ENCODE measurements at places on chromosomes 16 and 17. TPM values are rescaled to one million over a fixed set of nuclear protein-coding genes. Genes with fewer than 3 reads are reported as not detected.
A peak's percentile ranks its signal among the peaks of the same experiment; 100 is the strongest.

DNA sequence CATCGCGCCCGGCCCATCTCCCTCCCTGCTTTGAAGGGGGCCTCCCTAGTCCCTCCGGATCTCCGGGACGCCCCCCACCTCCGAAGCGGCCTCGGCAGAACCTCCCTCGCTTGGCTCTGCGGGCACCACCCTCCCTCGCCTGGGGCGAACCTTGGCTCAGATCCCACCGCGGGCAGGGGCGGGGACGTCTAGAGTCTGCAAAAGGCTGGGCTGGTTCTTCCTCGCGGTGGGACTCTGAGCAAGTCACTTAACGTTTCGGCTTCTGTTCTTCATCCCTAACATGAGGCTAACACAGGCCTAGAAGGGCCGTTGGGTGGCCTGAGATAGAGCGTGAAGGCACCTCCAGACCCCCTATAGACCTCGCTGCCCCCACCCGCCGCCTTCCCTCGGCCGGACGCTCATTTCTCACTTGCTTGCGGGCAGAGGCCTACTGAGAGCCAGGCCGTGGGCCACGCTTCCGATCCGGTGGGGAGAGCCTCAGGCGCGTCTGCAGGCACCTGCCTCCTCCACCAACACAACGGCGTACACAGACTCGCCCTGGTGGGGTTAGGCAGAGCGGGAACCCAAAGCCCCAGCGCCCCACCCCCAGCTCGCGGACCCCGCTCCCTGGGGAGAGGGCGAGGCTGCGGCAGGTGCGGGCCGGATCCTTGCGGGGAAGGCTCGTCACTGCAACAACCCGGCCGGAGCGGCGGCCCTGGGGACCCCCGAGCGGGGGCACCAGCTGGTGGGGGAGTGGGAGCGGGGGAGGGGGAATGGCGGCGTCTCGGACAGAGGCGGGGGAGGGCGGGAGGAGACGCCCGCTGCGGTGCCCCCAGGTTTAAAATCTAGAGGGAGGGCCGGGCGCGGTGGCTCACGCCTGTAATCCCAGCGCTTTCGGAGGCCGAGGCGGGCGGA lies 5.4 kb downstream of the MYO1C start:
- peak overlapping the region; percentile 93 for H3K27ac ChIP-seq
- H3K27me3 ChIP-seq: no peaks in the 10 kb centered on the region
- H3K4me1 ChIP-seq: peaks cover 45% of the 10 kb centered on the region
- DNase-seq: peak; percentile 86

GRCh38 chr17:35907691-35908090 lies 22.9 kb downstream of the RDM1 start:
- H3K4me1 ChIP-seq: no peaks in the 10 kb centered on the region
- no peaks in the 10 kb centered on the region for H3K27me3 ChIP-seq
- DNase-seq: no peak
- no peak overlapping the region for H3K4me3 ChIP-seq
- H3K27ac ChIP-seq: no peak overlapping the region

DNA sequence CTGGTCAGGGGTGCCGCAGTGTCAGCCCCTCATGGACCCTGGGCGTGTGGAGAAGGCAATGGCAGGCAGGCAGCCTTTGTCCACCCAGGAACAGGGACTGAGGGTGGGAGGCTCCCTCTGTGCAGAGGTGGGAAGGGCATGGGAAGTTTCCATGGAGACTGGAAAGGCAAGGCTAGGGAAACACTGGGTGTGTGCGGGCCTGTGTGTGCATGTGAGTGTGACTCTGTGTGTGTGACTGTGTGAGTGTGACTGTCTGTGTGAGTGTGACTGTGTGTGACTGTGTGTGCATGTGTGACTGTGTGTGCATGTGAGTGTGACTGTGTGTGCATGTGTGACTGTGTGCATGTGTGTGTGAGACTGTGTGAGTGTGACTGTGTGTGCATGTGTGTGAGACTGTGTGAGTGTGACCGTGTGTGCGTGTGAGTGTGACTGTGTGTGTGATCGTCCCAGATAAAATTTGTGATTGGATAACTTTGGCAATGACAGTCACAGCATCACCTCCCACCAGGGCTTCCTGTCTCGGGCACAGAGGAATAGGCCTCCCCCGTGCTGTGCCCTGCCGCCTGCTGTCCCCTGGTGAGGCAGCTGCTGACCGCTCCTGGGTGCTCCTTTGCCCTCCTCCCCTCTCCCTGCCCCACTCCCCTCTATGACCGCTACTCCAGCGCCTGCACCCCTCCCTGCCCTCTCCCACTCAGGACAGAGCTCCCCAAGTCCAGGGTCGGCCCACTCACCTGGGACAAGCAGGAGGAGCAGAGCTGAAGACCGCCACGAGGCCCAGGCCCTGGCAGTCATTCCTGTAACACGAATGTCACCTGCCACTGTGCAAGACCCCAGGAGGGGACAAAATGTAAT lies 698 bp downstream of the CD300C start:
- DNase-seq: no peak
- H3K27ac ChIP-seq: no peak overlapping the region
- no peak overlapping the region for H3K4me3 ChIP-seq
- H3K36me3 ChIP-seq: no peaks in the 10 kb centered on the region

- no peak for DNase-seq
- no peaks in the 10 kb centered on the region for H3K27me3 ChIP-seq
- no peaks in the 10 kb centered on the region for H3K36me3 ChIP-seq
- H3K27ac ChIP-seq: no peak overlapping the region
These were observed 1.9 kb upstream of the CORO6 start for GRCh38 chr17:29624586-29624985.

- no peak within 1 kb of the TSS for H3K27ac ChIP-seq
- no peaks in the 10 kb centered on the region for H3K27me3 ChIP-seq
- no peak for DNase-seq
- H3K36me3 ChIP-seq: no peaks in the 10 kb centered on the region
These were observed at the start of gene KRT17 for GRCh38 chr17:41624208-41625101. TSS of gene KRT17 (minus strand) at chr17:41624575. CDS start at chr17:41624509, 66 bp downstream.

GRCh38 chr16:88062341-88063210 lies 111.3 kb downstream of the BANP start:
- no peaks in the 10 kb centered on the region for H3K36me3 ChIP-seq
- peaks cover 4% of the 10 kb centered on the region for H3K4me1 ChIP-seq
- DNase-seq: no peak
- no peak overlapping the region for H3K4me3 ChIP-seq

- DNase-seq: no peak
- H3K4me1 ChIP-seq: no peaks in the 10 kb centered on the region
- H3K4me3 ChIP-seq: no peak overlapping the region
These were observed 17.8 kb downstream of the PROCA1 start for GRCh38 chr17:28693869-28694268.

GRCh38 chr17:71071837-71072236 lies 902.5 kb downstream of the KCNJ2 start:
- no peak overlapping the region for H3K27ac ChIP-seq
- no peak for DNase-seq
- no peaks in the 10 kb centered on the region for H3K36me3 ChIP-seq

- H3K27me3 ChIP-seq: no peaks in the 10 kb centered on the region
- no peaks in the 10 kb centered on the region for H3K4me1 ChIP-seq
- no peak overlapping the region for H3K4me3 ChIP-seq
- no peak for DNase-seq
- H3K27ac ChIP-seq: no peak overlapping the region
These were observed 11.2 kb upstream of the CLEC19A start for GRCh38 chr16:19274165-19274797.

DNA sequence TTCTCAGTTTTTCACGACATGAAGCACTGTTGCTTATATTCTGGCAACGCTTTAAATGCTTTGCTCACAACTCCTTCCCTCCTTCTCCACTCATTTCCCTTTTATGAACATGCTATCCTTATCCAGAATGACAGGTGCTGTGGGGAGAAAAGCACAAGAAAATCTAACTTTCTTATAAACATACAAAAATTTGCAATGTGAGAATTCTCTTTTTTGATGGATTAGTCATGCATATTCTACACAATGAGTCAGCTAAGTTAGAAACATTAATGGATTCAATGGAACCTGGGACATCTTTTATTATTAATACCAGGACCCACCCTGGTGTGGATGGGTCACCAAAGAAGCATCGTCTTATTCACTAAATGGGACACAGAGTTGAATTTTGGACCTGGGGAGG lies 234.6 kb upstream of the CDH5 start:
- no peaks in the 10 kb centered on the region for H3K36me3 ChIP-seq
- H3K27ac ChIP-seq: no peak overlapping the region
- no peaks in the 10 kb centered on the region for H3K27me3 ChIP-seq
- H3K4me1 ChIP-seq: peaks cover 16% of the 10 kb centered on the region
- no peak overlapping the region for H3K4me3 ChIP-seq

- H3K4me3 ChIP-seq: no peak overlapping the region
- no peaks in the 10 kb centered on the region for H3K27me3 ChIP-seq
- H3K27ac ChIP-seq: no peak overlapping the region
- DNase-seq: no peak
- peaks cover 5% of the 10 kb centered on the region for H3K4me1 ChIP-seq
- H3K36me3 ChIP-seq: no peaks in the 10 kb centered on the region
These were observed 78.7 kb upstream of the FAM20A start for GRCh38 chr17:68679882-68680281.

GRCh38 chr16:56067406-56067805 lies 123.9 kb upstream of the GNAO1 start:
- no peaks in the 10 kb centered on the region for H3K27me3 ChIP-seq
- H3K36me3 ChIP-seq: no peaks in the 10 kb centered on the region
- no peaks in the 10 kb centered on the region for H3K4me1 ChIP-seq
- DNase-seq: no peak
- no peak overlapping the region for H3K4me3 ChIP-seq

- H3K27me3 ChIP-seq: no peaks in the 10 kb centered on the region
- H3K27ac ChIP-seq: no peak overlapping the region
- no peaks in the 10 kb centered on the region for H3K36me3 ChIP-seq
- no peak for DNase-seq
- no peak overlapping the region for H3K4me3 ChIP-seq
These were observed 65.9 kb downstream of the METRNL start for GRCh38 chr17:83145358-83145738.

GRCh38 chr17:40846515-40847144 lies 20.4 kb downstream of the KRT12 start:
- H3K36me3 ChIP-seq: no peaks in the 10 kb centered on the region
- H3K4me1 ChIP-seq: peaks cover 5% of the 10 kb centered on the region
- DNase-seq: no peak
- no peaks in the 10 kb centered on the region for H3K27me3 ChIP-seq
- no peak overlapping the region for H3K4me3 ChIP-seq

DNA sequence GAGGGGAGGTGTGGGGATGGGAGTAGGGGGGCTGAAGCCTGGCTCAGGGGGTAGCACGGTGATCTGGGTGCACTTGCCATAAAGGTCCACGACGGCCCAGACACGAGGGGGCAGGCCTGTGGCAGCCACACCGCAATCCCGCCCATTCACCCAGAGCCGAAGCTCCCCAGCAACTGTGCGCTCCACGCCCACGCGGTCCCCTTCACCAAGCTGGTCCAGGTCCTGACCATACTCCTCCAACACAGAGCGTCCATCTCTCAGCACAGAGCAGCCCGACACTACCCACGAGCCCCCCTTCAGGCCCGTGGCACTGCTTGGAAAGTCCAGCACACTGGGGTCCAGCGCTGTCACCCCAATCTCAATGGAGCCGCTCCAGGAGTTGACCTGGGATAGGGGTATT lies 1.6 kb downstream of the NEURL4 start:
- H3K4me1 ChIP-seq: peaks cover 14% of the 10 kb centered on the region
- H3K27me3 ChIP-seq: no peaks in the 10 kb centered on the region
- H3K36me3 ChIP-seq: no peaks in the 10 kb centered on the region
- no peak overlapping the region for H3K4me3 ChIP-seq
- no peak for DNase-seq

LAT gene
- 7.4 TPM for total RNA-seq

NHLRC4 gene
- total RNA-seq: 4.5 TPM

ST6GALNAC2 gene
- 29.7 TPM for total RNA-seq

KRTAP2-2 gene
- total RNA-seq: not detected

All from testis (tissue), 5 donors.